ENCODE measurements at places on chromosomes 6 and 20. TPM values are rescaled to one million over a fixed set of nuclear protein-coding genes. Genes with fewer than 3 reads are reported as not detected.

GRCh38 chr20:7178004-7178403 is 410.5 kb downstream of the BMP2 start:
- no peak for DNase-seq

DNA sequence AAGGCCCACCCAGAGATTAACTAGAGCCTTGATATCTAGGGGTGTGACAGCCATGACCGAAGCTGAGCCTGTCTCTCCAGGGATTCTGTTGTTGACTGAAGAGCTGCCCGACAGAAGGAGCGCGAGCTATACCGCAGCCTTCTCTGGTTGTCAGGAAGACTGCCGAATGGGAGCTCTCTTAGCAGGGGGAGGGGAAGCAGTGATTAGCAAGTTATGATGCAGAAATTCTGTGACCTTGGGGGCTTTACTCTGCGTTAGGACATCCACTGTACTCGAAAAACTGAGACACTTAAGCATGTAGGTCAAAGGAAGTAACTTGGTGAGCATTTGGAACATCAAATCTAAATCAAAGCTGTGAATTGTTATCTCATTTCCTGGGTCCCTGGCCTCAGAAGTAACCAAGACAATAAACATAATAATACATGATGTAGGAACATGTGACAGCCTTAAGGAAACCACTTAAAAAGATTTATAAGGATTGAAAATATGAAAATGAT is 84.7 kb downstream of the MAP3K4 start:
- no peak for DNase-seq

- peak; percentile 30 for DNase-seq
Measured at GRCh38 chr6:161486361-161487216, 212.7 kb upstream of the AGPAT4 start.

- DNase-seq: no peak
Measured at GRCh38 chr6:2182251-2182650, 63.2 kb downstream of the GMDS start.

DNA sequence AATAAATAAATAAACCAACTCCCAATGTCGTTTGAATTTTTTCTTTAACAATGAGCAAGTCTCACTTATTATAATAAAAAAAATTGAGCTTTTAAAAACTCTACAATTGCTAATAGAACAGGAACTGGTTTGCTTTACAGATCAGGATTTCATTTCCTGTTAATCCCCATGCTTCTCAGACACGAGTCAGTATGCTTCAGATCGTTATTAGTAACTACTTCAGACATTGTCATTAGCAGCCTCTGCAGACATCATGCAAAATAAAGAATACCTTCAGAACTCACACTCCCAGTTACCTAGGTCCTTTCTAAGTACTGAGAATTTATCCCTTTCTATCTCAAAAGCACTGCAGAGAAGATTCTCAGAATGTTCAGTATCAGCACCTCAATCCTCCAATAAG is 10.0 kb upstream of the FAM210B start:
- no peak for DNase-seq

GRCh38 chr6:27688014-27688586 is 215.2 kb upstream of the ZNF184 start:
- peak; percentile 41 for DNase-seq

GRCh38 chr20:20412750-20413149 is 44.8 kb downstream of the INSM1 start:
- DNase-seq: no peak

DNA sequence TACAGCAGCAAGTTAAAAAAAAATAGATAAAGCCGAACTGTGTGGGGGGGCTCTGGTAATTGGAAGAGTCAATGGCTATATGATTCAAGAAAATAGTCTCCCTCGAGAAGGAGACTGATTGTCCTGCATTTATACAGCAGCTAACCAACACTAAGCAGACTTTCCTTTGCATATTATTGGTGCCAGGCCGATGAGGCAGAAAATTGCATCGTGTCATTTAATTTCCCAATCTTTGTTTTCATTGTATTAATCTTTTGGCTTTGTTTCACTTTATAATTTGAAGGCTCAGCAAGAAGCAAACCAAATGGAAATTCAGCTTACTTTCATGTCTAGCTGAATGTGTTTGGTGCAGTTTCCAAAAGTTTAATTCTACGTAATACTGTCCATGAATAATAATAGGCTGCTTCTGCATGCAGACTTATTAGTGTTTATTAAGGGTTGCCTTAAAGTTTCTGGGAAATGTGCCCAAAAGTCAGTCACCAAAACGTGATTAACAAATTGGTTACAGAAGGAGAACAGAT is 258.5 kb downstream of the HACE1 start:
- no peak for DNase-seq

- DNase-seq: no peak
Measured at GRCh38 chr6:1076531-1077459, 235.1 kb upstream of the FOXQ1 start.

The MACROD2 gene
- total RNA-seq: 4.2 TPM
